CD4-positive, alpha-beta T cell treated with Interleukin-6 at 100 ng/mL for 8 hours (primary cell): ENCODE measurements at places on chromosomes 2 and 18.

GRCh38 chr2:77395011-77395410, 127.2 kb downstream of the LRRTM4 start:
- DNase-seq: no peak

GRCh38 chr2:215149486-215149885, 11.1 kb upstream of the ABCA12 start:
- no peak for DNase-seq

DNA sequence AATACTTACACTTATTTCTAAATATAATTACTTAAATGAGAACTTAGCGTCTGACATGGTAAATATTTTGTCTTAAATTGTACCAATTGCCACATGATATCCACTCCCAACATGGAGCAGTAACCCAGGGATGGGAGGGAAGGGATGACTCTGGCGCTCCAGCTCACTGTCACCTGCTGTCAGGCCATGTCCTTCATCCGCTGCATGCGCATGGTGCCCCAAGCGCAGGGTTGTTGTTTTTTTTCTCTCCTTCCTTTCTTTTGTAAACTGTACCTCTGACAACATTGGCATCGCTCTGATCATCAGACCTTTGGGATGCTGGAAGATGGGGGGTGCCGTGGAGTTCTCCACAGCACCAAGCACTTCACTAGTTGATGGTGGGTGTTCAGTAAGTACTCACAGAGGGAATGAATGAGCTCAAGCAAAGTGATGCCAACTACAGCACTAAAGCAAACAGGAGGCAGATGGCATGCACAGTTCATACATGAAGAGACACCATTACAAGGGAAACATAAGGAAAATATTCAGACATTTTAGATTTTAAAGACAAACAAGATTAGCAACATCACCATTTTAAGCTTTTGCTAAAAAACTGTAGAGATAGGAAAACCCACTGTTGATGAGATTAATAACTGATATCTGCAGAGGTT, 247.8 kb downstream of the GBX2 start:
- no peak for DNase-seq

DNA sequence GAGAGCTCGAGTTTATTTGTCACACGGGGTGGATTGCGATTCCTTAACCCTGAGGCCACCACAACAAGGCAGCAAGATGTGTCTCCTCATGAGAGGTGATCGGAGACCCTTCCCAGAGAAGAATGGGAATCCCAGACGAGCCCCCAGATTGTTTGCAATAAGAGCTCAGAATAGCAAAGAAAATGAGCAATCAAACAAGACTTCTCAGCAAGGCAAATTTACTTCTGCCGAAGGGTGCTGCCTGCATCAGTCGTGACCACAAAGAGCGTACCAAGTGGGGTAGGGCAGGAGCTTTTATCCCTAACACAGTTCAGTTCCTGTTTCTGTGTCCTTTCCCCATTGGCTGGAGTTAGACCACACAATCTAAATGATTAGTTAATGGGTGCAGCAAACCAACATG, 237.5 kb upstream of the SYT4 start:
- no peak for DNase-seq

- no peak for DNase-seq
These were observed 89.2 kb upstream of the CTDP1 start for GRCh38 chr18:79590191-79591031.

GRCh38 chr18:62152844-62153243, 34.0 kb downstream of the PIGN start:
- no peak for DNase-seq

DNA sequence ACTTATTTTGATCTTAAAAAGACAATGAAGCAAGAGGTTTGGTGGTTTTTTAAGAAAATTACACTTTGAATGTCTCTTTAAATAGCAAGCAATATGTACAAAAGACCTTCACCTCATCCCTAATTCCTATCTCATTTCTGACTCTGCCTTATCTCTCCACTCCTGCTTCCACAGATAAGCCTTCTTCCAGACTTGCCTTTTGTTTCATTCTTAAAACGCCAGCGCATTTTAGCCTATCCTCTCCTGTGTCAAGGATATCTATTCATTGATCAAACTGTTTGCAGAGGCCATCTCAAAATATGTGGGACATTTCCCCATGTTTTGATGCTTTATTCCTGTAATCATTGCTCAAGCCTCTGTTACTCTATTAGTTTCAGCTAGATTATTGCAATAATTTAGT, 562.5 kb downstream of the PARD3B start:
- no peak for DNase-seq

DNA sequence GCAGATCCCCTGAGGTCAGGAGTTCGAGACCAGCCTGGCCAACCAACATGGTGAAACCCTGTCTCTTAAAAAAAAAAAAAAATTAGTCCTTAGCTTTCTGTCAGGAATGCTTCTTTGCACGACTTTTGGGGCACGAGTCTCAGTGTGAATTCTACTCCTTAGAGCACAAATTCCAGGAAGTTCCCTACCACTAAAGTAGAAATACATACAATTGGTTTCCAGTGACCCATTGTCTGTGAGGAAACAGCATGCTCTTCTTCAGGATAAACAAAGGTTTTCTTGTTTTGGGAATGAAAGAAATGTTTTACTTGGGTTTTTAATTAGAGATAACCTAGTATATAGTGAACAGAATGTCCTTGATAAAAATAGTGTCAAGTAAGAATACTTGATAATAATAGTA, 23.7 kb downstream of the PSMA8 start:
- no peak for DNase-seq

- DNase-seq: no peak
These were observed 39.2 kb downstream of the EPAS1 start for GRCh38 chr2:46336283-46336959.
